ENCODE measurements at places on chromosomes 6 and 20.

DNA sequence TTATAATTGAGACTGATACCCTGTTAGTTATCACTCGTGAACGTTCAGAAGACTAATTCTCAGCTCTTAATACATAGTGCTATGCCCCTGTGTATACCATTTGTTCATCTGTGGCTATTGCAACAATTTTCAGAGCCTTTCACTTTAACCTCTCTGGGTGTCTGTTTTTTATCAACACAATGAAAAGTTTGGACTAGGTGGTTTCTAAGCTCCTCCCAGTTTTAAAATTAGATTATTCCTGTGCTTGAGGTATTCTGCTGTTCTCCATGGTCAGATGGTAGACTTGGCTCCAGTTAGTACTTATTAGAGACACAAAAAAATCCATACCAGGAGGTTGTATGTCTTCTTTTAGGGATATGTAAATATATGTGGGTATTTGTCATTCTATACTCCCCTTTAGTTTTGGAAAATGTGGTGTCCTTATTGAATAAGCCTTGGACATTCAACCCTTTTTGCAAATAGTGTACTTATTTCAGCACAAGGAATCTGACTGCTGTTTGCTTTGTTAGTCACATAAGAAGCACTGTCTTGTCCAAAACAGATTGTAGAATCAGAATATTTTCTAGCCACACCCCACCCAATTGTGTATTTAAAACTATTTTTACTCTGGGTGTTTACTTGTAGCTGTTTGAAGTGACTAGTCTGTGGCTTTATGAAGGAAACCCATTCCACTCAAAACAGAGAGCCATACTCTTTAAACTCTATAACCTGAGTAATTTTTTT lies 2.0 kb upstream of the COL10A1 start:
- DNase-seq = no peak

DNA sequence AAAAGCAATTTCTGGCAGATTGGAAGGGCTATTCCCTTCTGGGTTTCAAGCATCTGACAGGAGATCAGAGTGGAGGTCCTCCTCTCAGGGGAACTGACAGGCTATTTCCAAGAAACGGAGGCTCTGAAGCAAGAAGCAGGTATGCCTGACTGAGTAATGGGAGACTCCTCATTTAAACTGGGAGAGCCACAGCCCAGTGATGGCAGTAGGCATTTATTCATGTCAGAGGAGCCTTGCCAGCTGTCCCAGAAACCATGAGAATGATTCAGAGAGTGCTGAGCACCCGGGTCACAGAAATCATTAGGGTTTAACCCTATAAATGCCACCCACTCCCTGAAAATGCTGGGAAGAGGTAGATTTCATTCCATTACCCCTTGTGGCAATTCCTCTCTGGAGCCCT lies 247.5 kb upstream of the RNF217 start:
- DNase-seq = no peak

- no peak for DNase-seq
Measured at GRCh38 chr6:153618371-153619322, 420.4 kb upstream of the OPRM1 start.

DNA sequence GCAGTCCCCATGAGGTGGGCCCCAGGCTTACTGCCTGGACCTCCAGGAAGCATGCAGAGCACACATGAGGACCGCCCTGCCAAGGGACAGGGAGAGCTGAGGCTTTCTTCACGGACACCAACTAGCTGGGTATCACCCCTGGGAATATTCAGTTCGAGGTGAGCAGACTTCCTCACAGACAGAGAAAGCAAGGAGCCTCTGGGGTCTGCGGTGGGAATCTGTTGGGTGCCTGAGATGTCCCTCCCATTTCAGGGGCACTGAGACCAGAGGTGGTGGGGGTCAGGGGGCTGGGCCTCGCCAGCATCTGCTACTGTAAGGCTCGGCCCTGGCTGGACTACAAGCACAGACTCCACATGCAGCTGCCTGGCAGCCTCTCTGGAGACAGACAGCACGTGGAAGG lies 74.3 kb upstream of the SYNDIG1 start:
- no peak for DNase-seq

DNA sequence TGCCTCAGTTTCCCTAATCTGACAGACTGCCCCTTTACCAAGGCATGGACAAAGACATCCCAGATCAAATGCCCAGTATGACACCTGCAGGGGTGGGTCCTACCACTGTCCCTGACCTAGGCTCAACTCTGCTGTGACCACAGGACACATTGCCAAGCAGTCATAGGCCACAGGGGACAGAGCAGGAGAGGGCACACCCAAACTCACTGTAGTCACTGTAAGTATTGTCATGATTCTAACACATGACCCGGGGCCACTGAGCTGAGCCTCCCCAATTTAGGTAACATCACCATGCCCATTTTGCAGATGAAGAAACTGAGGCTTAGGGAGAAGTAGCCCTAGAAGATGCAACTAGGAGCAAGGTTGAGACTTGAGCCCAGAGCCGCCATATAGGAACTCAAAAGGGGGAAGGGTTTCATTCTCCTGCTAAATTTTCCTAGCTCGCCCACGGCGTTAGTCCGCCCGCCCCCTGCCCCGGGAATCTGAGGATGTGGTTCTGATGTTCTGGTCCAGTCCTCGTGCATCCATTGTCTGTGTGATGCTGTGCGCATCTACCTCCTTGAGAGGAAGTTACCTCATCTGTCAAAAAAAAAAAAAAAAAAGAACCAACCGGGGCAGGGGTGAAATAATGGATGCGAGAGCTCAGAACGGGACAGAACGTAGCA lies 44.8 kb downstream of the PMEPA1 start:
- DNase-seq = no peak

GRCh38 chr6:68108233-68108835 lies 526.7 kb upstream of the ADGRB3 start:
- DNase-seq = no peak

DNA sequence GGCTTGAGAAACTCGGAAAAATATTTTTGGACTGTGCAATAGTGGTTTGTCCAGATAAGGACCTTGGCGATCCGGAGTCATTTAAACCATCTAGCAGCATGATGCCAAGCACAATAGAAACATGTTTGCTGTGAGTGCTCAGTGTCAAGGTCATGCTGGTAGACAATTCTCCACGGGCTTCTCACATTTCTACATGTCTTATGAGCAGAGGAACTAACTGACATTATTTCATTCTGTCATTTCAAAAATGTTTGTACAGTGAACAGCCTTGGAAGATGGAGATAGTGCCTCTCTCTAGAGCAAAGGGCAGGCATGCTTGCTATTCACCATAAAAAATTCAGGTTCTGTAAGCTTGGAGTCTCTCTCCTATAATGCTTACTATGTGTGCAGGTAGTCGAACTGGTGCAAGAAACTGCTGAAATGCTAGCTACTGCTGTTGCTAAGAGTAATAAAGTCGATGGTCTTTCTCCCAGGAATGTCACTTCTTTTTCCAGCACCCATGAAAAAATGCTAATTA lies 25.4 kb upstream of the CCN2 start:
- DNase-seq = no peak

DNA sequence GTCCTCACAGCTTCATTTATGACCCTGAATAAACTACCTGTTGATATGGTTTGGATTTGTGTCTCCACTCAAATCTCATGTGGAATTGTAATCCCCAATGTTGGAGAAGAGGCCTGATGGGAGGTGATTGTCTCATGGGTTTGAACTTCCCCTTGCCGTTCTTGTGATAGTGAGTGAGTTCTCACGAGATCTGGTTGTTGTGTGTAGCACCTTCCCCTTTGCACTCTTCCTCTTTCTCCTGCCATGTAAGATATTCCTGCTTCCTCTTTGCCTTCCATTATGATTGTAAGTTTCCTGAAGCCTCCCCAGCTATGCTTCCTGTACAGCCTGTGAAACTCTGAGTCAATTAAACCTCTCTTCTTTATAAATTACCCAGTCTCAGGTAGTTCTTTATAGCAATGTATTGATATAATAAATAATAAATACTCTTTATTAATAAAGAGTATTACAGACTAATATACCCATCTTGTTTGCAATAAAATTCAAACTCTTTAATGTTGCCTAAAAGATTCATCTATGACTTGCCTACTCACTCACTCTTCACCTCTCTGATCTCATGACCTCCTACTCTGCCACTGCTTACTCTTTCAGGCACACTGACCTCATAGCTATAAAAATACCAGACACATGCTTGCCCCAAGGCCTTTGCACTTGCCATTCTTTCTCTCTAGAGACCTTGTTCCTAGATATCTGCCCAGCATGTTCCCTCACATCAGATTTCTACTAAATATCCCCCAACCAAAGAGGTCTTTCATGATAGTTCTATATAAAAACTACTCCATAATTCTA lies 256.4 kb upstream of the MARCKS start:
- DNase-seq = no peak

DNA sequence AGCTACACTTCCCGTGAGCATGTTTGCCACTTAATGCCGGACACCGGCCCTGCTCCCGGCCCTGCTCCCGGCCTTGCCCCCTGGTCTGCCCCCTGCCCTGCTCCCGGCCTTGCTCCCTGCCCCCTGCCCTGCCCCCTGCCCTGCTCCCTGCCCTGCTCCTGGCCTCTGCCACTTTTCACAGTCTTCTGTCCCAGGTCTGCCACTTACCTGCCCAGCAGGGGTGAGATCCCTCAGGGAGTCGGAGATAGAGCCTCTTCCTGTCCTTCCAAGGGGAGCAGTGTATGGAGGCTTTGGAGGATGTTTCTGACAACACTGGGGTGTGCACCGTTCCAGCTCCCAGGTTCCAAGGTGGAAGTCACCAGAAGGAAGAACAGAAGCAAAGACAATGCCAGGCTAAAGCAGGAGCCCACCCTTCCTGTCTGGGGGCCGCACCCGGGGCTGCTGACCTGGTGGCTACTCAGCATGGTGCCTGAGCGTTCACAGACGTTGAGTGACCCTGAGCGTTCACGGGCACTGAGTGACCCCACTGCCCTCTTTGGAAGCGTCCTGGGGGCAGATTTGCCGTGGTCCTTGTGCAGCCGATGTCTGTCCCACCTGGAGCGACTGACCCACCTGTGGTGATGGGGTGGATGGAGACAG lies 199.8 kb downstream of the DLL1 start:
- DNase-seq = no peak

DNA sequence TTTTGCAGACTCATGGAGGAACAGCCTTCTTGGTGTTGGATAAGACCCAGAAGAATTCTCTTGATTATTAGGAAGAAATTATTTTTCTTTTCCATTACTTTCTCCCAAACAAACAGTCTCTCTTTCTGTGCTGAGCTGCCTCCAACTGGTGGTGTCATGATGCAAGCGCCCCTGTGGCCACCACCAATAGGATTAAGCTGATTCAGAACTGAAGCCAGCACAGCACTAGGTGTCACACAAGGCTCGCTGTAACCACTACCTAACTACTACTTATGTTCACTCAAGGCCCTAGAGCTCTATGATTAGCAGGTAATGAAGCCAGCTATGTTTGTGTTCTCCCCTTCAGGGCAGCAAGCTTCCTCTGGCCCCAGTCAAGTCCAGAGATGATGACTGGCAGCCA lies 123.4 kb downstream of the HTR1B start:
- no peak for DNase-seq

GRCh38 chr20:2246069-2246491 lies 49.7 kb upstream of the TGM3 start:
- no peak for DNase-seq

GRCh38 chr6:11608600-11609323 lies 71.2 kb downstream of the TMEM170B start:
- DNase-seq = no peak

DNA sequence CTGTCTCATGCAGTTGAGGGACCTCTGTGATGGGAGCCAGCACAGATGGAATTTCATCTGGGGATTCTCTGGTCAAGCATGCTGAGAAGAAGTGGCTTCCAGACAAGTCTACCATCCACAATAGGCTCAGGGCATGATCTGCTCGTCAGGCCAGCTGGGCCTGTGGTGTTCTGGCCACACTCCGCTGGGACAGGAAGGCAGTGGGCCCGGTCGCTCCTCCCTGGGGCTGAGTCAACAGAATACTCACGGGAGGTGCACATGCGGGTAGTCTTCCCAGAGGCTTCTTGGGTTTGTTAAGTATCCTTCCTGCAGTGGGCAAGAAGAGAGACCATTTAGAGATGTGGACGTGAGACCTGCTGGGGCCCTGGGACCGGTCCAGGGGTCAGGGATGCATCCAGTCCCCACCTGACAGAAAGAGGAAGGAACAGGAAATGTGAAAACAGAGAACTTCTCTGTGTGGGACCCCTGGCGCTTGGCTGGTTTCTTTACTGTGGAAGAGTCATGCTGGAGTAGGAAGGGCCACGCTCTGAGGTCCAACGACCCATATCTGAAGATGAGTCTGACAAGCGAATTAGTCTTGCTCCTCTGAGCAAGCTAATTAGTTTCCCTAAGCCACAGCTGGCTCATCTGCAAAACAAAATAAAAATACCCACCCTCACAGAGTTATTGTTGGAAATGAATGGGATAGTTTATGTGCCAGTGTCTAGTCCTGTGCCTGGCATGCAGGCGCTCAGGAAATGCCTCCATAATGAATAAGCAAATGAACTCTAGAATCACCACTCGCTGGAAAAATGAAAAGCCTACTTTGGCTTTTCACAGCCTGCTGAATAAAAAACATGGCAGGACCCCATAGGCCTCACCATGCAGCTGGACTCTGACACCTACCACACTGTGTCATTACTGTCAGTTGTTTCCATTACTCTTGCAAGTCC lies 67.3 kb downstream of the TRAM2 start:
- no peak for DNase-seq

DNA sequence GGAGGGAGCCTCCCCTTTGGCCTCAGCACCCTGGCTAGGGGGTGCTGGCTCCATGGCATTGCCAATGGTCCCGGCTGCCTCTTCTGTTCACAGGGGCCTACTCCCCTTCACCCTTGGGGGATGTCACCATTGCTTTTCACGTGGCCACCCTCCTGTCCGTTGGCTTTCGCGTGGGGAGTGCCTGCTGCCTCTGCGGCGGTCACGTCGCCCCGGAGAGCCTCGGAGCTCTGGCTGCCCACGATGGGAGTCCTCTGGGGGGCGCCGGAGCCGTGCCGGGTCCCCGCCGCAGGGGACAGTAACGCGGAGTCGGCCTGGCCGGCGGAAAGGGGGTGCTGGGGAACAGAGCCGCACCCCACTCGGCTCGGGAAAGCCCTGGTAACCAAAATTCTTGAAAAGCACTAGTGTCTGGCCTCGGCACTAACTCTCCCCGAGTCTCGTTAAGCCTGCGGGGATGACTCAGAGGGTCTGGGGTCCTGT lies 661 bp upstream of the HEBP2 start:
- DNase-seq = no peak

GRCh38 chr6:109456710-109457561 lies 1.4 kb upstream of the MICAL1 start:
- no peak for DNase-seq

DNA sequence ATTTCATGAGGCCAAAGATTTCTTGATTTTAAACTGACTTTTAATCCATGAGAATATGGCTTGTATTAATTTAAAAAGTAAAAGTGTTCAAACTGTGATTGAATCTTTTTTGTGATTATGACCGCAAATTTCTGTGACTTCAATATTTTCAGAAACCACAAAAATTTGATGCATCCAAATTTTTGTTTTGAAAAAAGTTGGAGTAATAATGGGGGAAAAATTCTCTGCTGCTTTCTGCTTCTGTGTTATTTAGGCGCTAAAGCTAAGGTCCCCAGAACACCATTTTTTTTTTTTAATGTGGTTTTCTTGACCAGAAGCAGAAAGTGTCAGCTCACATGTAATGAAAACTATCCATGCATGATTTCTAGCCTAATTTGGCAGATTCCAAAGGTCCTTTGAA lies 65.3 kb downstream of the GRIK2 start:
- DNase-seq = no peak

- DNase-seq = no peak
Measured at GRCh38 chr6:20840675-20841074, 306.4 kb downstream of the CDKAL1 start.

GRCh38 chr6:69933239-69933638 lies 66.9 kb downstream of the COL19A1 start:
- DNase-seq = no peak
